ENCODE measurements at places on chromosomes 12 and 14.

DNA sequence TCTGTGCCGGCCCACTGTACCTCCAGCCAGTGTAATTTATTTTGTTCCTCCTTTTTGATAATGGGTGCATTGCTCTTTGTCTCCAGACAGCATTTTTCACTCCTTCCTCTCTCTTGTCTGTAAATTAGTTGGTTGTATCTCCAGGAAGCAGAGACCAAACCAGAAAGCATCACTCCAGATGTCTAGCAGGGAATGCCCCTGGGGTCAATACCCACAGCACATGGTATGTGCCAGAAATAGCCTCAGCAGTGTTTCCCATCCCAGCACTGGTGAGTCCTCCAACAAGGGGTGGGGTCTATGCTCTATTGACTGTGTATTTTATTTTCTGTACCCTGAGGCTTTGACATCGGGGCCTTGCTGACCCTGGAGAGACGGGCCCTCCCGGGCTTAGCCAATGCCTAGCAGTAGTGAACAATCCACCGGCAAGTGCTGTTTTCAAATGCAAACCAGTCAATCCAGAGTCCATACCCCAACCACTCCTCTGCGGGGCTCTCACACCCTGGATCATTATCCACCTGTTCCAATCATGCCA is 50.2 kb upstream of the FZD10 start:
- no peaks in the 10 kb centered on the region for H3K4me1 ChIP-seq
- no peaks in the 10 kb centered on the region for H3K27me3 ChIP-seq
- no peaks in the 10 kb centered on the region for H3K36me3 ChIP-seq
- no peak overlapping the region for H3K4me3 ChIP-seq

- no peak overlapping the region for H3K27ac ChIP-seq
- no peak overlapping the region for H3K4me3 ChIP-seq
- no peak for DNase-seq
- H3K36me3 ChIP-seq, result no peaks in the 10 kb centered on the region
Measured at GRCh38 chr14:56394826-56395530, 184.6 kb upstream of the TMEM260 start.

DNA sequence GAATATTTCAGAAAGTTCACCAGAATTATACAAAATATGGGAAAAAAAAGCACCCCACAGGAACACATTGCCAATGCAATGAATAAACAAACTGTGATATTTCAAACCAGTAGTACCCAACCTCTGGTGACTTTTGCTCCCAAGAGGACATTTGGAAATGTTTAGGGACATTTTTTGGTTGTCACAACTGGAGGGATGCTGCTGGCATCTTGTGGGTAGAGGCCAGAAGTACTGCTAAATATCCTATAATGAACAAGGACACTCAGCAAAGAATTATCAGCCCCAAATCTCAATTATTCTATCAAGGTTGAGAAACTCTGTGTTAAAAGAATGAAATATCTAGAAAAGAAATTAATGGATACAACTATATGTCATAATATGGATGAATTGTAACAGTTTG is 1334.4 kb upstream of the FLRT2 start:
- no peaks in the 10 kb centered on the region for H3K36me3 ChIP-seq
- H3K27ac ChIP-seq, result no peak overlapping the region
- no peaks in the 10 kb centered on the region for H3K27me3 ChIP-seq
- no peaks in the 10 kb centered on the region for H3K4me1 ChIP-seq
- DNase-seq, result no peak

DNA sequence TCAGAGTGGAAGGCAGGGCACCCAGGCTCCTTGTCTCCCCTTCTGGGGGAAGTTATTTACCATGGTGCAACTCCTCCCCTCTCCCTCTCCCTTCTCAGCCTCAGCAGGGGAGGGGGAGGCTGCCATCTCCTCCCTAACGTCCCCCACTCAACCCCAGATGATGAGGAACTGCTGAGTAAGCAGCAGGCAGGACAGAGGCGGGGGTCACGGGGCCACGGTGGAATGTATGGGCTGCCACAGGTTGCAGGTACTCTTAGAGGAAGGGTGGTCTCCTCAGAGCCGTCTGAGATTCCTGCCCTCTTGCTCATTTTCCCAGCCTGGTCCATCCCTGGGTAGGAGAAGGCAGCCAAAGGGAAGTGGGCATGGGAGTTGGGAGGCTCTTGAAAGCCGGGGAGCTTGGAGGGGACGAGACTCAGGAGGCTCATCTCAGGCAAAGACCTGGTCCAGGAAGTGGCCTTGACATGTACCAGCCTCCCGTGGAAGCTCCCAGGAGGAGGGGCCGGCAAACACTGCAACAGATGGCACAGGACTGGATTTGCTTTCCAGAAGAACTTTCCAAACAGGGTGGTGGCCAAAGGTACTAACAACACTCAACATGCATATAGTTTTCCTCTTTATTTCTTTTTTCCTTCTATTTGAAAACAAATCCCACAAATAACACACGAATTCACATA is 19.0 kb downstream of the RIN3 start:
- no peaks in the 10 kb centered on the region for H3K27me3 ChIP-seq
- H3K27ac ChIP-seq, result no peak overlapping the region
- H3K36me3 ChIP-seq, result no peaks in the 10 kb centered on the region
- no peak for DNase-seq
- H3K4me1 ChIP-seq, result no peaks in the 10 kb centered on the region

DNA sequence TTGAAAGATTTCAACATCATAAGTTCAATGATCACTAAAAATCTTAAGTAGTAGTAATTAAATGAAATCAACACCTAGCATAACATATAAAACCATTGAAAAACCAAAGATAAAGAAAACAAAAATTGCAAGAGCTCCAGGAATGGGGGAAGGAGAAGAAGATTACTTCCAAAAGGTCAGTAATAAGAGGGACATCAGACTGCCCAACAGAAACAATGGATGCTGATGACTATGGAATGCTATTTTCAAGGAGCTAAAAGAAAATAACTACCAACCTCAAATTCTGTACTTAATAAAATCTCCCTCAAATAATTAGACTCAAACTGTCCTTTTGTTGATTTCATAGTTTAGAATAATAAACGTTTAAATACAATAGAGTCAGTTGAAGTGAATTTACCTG is 314.5 kb upstream of the LMO3 start:
- H3K36me3 ChIP-seq, result no peaks in the 10 kb centered on the region
- no peaks in the 10 kb centered on the region for H3K27me3 ChIP-seq
- H3K4me1 ChIP-seq, result no peaks in the 10 kb centered on the region
- DNase-seq, result no peak
- H3K27ac ChIP-seq, result no peak overlapping the region

DNA sequence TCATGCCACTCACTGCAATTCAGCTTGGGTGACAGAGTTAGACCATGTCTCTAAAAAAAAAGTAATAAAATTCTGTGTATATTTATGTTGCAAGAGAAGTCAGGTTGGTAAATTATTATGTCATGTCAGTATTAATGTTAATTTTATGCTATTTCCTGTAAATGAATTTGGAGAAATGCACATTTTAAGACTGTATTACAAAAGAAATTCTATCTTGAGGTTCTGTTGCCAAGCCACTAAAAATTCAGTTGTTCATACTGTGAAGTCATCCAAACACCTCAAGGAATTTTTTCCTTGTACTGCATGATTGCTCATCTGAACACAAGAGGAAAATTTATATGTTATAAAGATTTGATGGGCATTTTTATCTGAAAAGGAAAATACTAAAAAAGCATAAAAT is 23.3 kb upstream of the HMGA2 start:
- no peak for DNase-seq
- no peaks in the 10 kb centered on the region for H3K27me3 ChIP-seq
- H3K27ac ChIP-seq, result no peak overlapping the region
- H3K4me3 ChIP-seq, result no peak overlapping the region
- H3K4me1 ChIP-seq, result peaks cover 2% of the 10 kb centered on the region

DNA sequence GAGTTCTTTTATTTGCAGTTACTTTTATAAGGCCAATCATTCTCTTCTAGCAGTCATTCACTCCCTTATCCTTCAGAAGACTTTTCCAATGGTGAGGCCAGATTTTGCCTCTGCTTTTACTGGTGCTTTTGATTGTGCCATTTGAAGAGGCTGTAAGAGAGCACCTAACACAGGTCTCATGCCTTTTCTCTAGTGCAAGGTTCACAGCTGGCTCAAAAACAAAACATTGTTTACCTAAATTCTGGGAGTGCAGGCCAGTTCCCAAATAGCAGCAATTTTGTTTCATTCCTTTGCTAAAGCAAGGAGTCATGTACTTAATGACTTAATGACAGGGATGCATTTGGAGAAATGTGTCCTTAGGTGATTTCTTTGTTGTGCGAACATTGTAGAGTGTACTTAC is 192.0 kb downstream of the SYT10 start:
- no peak for DNase-seq
- no peak overlapping the region for H3K4me3 ChIP-seq
- H3K36me3 ChIP-seq, result no peaks in the 10 kb centered on the region
- H3K27me3 ChIP-seq, result no peaks in the 10 kb centered on the region
- H3K27ac ChIP-seq, result no peak overlapping the region

DNA sequence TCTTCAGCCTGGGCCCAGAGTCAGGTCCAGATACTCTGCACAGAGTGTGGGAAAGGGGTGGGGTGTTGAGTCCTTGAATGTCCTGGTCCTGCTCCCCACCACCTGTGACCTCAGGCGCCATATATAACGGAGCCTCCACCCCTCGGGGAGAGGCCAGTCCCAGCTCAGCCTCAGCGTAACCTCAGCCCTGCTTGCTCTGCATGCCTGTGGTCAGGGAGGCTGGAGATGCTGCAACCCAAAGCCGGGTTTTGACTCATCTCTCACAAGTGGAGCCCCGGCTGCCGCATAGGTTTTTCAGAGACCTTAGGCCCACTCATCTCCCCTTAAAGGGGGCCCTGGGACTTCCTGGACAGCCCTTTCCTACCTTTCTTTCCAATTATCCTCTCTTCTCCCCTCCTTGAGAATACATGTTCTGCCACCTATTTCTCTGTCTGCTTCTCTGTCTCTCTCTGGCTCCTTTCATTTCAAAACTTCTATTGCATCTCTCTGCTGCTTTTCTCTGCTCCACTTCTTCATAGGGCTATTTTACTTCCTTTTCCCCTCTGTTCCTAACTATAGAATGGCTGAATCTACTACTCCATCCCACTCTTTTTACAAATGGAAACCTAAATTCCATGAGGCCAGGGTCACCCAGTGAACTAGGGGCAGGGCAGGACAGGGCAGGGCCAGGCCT is 1.2 kb downstream of the ITGB7 start:
- H3K36me3 ChIP-seq, result peaks cover 2% of the 10 kb centered on the region
- no peak for DNase-seq
- H3K27me3 ChIP-seq, result no peaks in the 10 kb centered on the region
- no peak overlapping the region for H3K4me3 ChIP-seq
- peaks cover 3% of the 10 kb centered on the region for H3K4me1 ChIP-seq

DNA sequence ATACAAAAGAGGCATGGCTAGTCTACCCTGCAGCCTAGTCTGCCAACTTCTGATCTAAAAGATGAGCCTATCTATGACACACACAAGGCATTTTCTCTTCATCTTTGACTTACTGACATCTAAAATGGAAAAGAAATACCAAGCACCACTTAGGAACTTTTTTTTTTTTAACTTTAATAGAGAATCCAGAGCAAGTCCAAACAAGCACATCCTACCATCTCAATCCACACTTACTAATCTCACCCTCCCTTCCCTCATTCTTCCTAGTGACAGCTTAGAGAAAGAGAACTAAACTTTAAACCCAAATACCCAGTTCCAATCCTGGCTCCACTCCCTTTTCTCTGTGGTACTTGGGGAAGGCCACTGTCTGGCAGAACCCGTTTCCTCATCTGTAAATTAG is 31.8 kb downstream of the BDKRB1 start:
- H3K36me3 ChIP-seq, result peaks cover 2% of the 10 kb centered on the region
- H3K4me3 ChIP-seq, result no peak overlapping the region
- DNase-seq, result no peak
- no peaks in the 10 kb centered on the region for H3K4me1 ChIP-seq

DNA sequence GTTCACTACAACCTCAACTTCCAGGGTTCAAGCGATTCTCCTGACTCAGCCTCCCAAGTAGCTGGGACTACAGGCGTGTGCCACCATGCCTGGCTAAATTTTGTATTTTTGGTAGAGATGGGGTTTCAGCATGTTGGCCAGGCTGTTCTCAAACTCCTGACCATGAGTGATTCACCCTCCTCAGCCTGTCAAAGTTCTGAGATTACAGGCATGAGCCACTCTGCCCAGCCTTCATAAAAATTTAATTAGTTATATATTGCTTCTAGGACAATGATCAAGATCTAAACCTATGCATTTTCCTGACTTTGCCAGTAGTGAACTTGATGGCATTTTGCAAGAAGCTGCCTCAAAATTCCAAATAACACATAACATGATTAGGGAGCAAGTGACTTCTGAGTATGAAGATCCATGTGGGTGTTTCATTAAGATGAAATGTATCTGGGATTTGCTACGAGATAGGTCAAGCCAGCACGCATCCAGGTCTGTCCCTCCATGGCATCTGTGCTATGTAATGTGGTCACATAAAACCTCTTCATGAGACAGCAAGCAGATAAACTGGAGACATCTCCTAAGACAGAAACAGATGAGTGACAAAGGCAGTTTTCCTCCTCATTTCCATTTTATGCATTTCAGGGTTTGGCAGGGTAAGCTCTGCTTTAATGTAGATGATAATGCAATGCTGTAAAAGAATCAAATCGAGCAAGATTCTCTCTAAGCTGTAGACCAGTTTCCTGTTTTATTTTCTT is 319.4 kb upstream of the ATP2B1 start:
- no peak overlapping the region for H3K4me3 ChIP-seq
- H3K4me1 ChIP-seq, result no peaks in the 10 kb centered on the region
- H3K36me3 ChIP-seq, result no peaks in the 10 kb centered on the region
- H3K27ac ChIP-seq, result no peak overlapping the region

- no peak overlapping the region for H3K4me3 ChIP-seq
- peaks cover 14% of the 10 kb centered on the region for H3K36me3 ChIP-seq
- H3K27ac ChIP-seq, result no peak overlapping the region
- no peaks in the 10 kb centered on the region for H3K27me3 ChIP-seq
- no peak for DNase-seq
Measured at GRCh38 chr12:117144599-117144998, 45.4 kb upstream of the TESC start.

- no peaks in the 10 kb centered on the region for H3K36me3 ChIP-seq
- H3K4me1 ChIP-seq, result no peaks in the 10 kb centered on the region
Measured at GRCh38 chr14:105497671-105498429, 6.8 kb downstream of the TEDC1 start.

DNA sequence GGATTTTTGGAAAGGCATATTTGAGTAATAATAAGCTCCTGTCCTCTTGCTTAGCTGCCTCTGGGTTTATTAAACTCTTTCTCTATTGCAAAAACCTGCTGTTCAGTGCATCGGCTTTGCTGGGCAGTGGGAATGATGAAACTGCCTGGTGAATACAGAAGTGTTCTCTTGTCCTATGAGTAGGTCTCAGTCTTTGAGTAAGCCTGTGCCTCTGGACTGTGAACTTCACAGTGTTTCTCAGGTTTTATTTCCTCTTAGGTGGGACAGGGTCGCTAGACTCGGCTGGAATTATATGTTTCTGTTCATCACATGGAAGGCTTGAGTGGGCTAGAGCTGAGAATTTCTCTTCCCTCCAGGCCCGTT is 46.4 kb downstream of the CRADD start:
- no peaks in the 10 kb centered on the region for H3K4me1 ChIP-seq
- no peak overlapping the region for H3K4me3 ChIP-seq
- H3K36me3 ChIP-seq, result no peaks in the 10 kb centered on the region

All from iPS DF 6.9 (cell line).